ENCODE measurements at places on chromosomes 12 and 14. TPM values are rescaled to one million over a fixed set of nuclear protein-coding genes. Genes with fewer than 3 reads are reported as not detected.

- DNase-seq, result no peak
These were observed 5.1 kb upstream of the DYNC1H1 start for GRCh38 chr14:101959277-101959676.

DBX2 gene
- 0.10 TPM for total RNA-seq

SLC39A2 gene
- 9.5 TPM for total RNA-seq

DNA sequence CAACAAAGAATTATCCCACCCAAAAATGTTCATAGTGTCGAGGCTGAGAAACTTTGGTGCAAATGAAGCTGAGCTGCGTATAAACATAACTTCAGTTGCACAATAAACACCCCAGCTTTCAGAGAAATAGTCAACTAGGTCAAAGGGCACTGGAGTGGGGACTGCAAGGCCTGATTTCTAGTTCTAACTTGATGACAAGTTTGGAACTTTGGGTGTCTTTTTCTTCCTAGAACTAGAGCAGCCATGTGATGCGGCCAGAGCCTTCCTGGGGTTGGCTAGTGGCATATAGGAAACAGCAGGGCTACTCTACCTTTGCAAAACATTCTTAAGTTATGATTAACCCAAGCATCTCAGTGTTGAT lies 298.4 kb upstream of the AMIGO2 start:
- no peak for DNase-seq

Measured in skin of body (tissue), 3 donors.